Trophoblast cell (in vitro differentiated cells and primary cell): ENCODE measurements at places on chromosomes 5 and 9.

DNA sequence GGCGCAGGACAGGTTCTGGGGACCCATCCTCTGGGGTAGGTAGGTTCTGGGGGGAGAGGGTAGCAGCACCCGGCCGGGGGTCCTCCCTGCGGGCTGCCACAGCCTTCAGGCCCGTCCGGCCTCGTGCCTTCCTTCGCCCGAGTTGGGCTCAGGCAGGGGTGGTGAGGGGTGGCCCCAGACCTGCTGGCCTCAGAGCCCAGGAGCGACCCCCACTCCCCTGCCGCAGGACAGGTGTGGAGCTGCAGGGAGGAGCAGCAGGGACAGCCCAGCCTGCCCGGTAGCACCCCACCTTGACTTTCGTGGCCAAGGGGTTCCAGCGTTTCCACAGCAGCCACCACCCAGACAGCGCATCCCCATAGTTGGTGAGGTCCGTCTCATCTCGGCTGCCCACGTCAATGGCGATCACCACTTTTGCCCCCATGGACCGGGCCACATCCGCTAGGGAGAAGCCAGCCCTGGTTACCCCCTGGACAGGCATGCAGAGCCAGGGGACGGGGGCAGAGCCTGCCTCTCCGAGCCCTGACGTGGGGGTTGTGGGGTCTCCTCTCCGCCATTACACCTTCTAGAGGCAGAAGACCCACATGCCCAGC is 3.4 kb upstream of the NSMF start:
- no peak for DNase-seq

DNA sequence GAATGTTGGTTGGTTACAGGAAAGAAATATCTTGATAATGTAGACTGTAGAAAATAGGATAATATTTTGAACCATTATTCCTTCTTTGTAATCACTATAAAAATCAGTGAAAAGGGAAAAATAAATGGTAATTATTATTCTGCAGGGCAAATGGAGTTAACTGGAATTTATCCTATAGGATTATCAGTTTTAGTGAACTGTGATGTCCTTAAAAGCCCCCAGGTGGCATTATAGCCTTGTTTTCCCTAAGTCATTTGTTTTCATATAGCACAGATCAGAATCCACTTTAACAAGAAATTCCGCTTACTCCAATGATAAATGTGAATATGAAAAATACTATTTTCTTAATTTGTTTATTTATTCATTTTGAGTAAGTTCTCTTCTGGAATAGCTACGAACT is 26.2 kb upstream of the WDR41 start:
- DNase-seq, result no peak

GRCh38 chr9:111064160-111064837 is 26.0 kb upstream of the LPAR1 start:
- DNase-seq, result no peak

- DNase-seq, result no peak
Observed at GRCh38 chr9:17783227-17783626, 204.4 kb downstream of the SH3GL2 start.

GRCh38 chr9:123387686-123388085 is 31.7 kb downstream of the CRB2 start:
- DNase-seq, result no peak

GRCh38 chr9:121860213-121860612 is 208.8 kb downstream of the DAB2IP start:
- no peak for DNase-seq

DNA sequence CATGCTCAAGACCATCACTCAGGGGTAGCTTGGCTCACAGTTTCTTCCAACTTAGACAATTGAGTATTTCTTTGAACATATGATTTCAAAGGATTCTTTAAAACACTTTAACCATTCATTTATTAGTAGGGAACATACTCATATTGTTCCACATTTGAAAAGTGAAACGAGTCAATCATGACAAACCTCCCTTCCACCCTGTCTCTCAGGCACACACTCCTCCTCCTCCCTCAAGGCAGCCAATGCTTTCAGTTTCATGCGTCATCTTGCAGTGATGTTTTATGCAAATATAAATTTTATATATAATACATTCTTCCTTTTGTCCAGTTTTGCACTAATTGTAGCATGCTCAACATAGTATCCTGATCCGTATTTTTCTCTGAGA is 126.0 kb upstream of the BOD1 start:
- DNase-seq, result no peak

DNA sequence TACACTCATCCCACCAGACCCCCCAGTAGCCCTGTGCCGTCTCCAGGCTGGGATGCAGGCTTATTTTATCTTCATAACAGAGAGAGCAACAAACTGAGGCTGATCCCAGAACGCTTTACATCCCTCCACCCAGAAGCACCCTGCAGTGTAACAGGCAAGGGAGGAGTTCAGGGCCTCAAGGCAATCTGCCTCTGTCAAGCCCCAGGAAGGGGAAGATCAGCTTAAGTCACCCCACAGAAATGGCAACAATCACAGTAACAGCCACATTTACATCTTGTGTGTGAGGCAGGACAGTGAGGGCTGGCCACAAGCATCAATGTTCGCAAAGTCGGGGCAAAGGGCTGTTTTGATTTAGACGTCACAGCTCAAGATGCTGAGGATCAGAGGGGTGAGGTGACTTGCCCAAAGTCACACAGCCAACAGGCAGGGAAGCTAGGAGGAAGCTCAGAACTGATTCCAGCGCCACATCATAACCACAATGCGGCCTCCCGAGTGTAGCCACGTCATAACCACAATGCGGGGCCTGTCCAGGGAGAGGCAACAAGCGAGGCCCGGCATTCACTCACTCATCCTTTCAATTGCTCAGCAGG is 14.4 kb downstream of the STK10 start:
- peak; percentile 77 for DNase-seq

- DNase-seq, result no peak
Observed at GRCh38 chr5:115322729-115323128, 26.3 kb upstream of the CCDC112 start.

DNA sequence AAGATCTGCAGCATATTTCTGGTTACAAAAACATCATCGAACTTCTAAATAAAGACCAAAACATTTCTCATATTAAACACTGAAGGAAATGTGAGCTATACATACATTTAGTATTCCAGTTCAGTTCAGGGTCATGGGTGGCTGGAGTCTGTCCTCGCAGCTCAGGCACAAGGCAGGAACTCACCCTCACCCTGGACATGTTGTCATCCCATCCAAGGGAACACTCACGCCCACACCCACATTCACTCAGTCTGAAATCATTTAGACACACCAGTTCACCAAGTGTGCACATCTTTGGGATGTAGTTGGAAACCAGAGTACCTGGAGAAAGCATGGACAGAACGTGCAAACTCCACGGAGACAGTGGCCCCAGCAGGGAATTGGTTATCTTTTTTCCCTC is 481.0 kb downstream of the RASEF start:
- DNase-seq, result no peak

DNA sequence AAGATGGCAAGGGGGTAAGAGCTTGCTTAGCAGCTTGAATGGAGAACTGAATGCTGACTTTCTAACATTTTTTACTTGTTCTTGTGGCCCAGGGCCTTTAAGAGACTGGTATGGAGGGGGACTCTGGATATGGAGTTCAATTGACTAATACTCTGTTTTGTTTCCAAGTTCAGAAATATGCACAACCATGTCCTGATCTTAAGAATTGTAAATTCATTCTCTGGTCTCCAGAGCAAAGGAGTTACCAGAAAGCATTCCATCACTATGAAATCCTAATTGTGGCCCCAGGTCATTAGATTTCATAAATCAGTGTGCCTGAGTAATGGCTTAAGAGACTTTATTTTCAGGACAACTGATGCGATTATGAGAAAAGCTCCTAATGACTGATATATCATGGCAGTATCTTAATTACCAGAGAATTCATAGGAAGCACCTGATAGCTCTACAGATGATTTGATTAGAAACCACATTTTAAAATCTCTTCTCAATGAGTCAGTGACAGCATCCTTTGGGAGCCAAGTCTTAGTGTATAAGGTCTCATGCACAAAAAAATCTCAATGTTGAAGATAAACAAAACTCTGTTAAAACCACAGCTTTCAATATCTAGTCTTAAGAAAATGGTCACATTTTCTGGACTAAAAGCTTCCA is 613.6 kb upstream of the KLF4 start:
- no peak for DNase-seq

- DNase-seq, result no peak
Observed at GRCh38 chr5:139043157-139043905, 154.8 kb downstream of the SIL1 start.

DNA sequence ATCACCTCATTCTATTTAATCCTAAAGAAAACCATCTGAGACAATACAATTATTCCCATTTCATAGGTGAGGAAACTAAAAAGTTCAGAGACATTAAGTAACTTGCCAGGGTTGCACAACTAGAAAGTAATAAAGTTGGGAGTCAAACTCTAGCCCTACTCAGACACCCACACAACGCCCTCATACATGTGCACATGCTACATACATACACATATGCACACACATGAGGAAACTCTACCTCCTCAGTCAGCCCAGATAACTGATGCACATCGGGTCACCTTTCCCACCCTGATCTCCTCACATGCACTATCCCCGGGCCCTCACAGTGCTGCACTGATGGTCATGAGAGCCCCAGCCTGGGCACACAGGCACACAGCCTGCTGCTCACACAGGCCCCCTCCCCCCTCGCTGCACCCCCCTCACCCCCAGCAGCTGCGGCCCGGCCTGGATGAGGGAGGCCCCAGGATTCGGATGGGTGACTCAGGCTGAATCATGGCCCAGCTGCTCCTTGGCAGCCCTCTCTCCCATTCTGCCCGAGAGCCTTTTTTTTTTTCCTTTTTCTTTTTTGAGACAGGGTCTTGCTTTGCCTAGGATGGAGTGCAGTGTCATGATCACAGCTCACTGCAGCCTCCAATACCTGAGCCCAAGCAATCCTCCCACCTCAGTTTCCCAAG is 5.0 kb upstream of the GPRIN1 start:
- DNase-seq, result no peak

GRCh38 chr5:109312695-109313094 is 97.1 kb downstream of the PJA2 start:
- no peak for DNase-seq

- no peak for DNase-seq
Observed at GRCh38 chr5:122942164-122942914, 94.2 kb downstream of the PPIC start.

DNA sequence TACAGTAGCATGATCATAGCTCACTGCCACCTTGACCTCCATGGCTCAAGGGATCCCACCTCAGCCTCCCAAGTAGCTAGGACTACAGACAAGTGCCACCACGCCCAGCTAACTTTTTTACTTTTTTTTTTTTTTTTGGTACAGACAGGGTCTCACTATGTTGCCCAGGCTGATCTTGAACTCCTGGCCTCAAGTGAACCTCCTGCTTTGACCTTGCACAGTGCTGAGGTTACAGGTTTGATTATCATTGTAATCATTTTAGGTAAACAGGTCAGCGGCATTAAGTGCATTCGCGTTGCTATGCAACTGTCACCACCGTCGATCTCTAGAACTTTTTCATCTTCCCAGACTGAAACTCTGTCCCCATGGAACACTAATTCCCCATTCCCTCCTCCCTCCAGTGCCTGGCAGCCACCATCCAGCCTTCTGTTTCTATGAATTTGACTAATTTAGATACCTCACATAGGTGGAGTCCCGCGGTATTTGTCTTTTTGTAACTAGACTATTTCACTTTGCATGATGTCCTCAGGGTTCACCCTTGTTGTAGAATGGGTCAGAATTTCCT is 5.8 kb upstream of the CARD19 start:
- DNase-seq, result no peak

- DNase-seq, result no peak
Observed at GRCh38 chr9:19298436-19299000, 68.0 kb downstream of the DENND4C start.

GRCh38 chr9:84371737-84372136 is 31.2 kb upstream of the SLC28A3 start:
- peak; percentile 30 for DNase-seq

DNA sequence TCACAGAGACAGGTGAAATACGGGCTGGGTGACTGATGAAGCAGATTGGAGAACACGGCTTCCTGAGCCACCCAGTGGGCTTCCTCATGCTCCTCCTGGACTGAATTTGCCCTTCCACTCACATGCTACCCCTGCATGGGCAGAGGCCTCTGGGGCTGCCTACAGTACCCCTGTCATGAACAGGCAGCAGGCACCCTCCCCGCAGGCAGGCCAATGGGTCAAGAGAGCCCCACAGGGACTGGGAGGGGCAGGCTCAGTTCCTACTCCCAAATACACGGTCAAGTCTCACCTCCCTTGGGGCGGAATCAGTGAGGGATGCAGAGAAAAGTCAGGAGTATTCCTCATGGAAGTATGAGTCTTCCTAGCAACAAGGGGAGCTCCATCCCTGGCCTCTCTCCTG is 48.6 kb upstream of the ZBTB43 start:
- no peak for DNase-seq

GRCh38 chr5:159851053-159851452 is 65.2 kb upstream of the ADRA1B start:
- DNase-seq, result no peak

- DNase-seq, result no peak
Observed at GRCh38 chr5:39427229-39427628, 2.4 kb upstream of the DAB2 start.

DNA sequence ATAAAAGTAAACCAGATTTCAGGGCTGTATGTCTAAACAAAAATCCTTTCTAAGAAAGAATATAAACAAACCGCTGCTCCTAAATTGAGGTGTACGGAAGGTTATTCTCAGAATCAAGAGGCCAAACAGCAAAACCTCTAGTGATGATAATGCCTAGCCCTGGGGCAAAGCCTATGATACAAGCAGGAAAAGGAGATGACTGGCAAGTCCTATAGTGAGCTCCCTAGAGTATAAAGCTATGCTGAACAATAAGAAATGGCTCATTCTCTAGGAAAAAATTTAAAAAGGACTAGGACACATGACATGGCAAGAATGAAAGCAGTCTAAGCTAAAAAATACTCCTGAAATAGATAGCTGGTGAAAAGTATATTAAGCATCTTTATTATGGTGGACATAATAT is 187.1 kb downstream of the BNC2 start:
- DNase-seq, result no peak

GRCh38 chr9:5612185-5612530 is 16.7 kb upstream of the RIC1 start:
- DNase-seq, result no peak

- peak; percentile 82 for DNase-seq
Observed at GRCh38 chr9:128420060-128420650, 502 bp upstream of the CERCAM start.

- DNase-seq, result peak; percentile 40
Observed at GRCh38 chr5:103003872-103004271, 116.1 kb downstream of the GIN1 start.

GRCh38 chr9:130692321-130692720 is 1.3 kb upstream of the EXOSC2 start:
- DNase-seq, result no peak

- DNase-seq, result no peak
Observed at GRCh38 chr9:94915476-94916450, 189.3 kb downstream of the AOPEP start.
